Activated CD4-positive, alpha-beta T cell treated with anti-CD3 and anti-CD28 coated beads, Interleukin-2, Interleukin-4, amounts not matched to agents 100 ng/mL and 50 ng/mL, durations not matched to agents 16 hours and 8 hours (primary cell): ENCODE measurements at places on chromosomes 16 and 17.
A peak's percentile ranks its signal among the peaks of the same experiment; 100 is the strongest.

- no peak for DNase-seq
Observed at GRCh38 chr17:16818821-16819683, 129.0 kb downstream of the CCDC144A start.

DNA sequence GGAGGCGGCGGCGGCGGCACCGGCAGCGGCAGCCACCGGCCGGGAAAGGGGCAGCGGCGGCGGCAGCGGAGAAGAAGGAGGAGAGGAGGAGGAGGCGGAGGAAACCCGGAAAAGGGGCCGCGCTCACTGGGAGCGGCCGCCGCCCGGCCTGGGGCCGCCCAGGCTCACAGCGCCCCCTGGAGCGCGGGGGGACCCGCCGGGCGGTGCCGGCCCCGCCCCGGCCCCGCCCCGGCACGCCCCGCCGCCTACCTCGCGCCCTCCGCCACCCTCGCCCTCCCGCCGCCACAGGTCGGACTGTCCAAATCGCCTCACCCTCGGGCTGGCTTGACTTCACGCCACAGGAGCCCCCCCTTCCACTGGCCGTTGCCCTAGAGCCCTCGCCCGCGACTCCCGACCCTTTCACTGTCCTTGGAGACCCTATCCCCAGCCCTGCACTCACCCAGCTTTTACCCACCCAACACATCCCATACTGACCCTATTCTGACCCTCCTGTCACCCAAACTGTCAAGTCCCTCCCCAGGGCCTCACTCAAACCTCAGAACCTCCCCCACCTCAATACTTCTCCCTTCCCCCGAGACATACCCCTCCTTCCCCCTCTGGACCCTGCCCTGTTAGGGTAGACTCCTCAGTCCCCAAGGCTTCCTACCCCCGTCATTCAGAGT lies at the start of gene CSNK2A2:
Gene CSNK2A2 (minus strand): TSS at position 85 of the 662 bp plus-strand sequence. CDS start 370 bp downstream, outside the sequence.
- peak; percentile 71 for DNase-seq

GRCh38 chr16:52209227-52209626 lies 337.7 kb downstream of the TOX3 start:
- no peak for DNase-seq

- DNase-seq, result no peak
Observed at GRCh38 chr16:50322333-50322732, 46.5 kb downstream of the BRD7 start.

DNA sequence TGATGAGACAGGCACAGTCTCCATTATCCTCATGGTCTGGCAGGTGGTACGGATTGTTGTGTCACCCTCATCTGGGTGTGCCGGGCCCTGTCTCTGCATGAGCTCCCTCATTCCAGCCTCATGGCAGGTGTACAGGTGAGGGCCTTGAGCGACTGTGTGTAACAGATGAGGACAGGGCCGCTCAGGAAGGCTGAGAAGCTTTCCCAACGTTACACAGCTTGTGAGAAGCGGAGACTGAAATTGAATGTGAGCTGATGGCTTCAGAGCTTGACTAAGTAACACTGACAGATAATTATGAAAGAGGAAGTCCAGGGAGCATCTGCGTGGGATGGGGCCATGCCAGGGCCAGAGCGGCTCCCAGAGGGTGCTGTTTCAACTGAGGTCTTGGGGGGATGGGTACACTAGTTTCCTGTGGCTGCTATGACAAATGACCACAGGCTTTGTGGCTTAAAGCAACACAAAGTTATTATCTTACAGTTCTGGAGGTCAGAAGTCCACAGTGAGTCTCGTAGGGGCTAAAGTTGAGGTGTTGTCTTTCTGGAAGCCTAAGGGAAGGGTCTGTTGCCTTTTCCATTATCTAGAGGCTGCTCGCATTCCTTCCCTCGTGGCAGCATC lies 36.7 kb downstream of the CMIP start:
- peak; percentile 38 for DNase-seq

- DNase-seq, result no peak
Observed at GRCh38 chr16:67872131-67872630, 671 bp upstream of the EDC4 start.

DNA sequence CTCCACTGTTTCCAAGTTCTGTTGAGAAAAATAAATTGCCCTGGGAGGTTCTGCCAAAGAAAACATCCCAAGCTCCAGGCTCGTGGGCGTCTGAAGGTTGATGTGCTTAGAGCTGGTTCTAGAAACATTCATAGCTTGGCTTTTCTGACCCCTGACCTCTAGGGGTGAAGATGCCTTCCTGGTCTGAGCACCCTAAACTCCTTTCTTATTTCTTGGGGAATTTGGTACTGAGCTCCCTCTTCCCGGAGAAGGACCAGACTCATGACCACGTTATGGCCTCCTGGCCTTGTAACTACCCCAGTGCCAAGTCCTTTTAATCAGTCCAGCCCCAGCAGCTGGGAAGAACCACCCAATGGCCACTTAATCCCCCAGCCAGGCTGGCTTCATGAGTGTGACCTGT lies 66.4 kb downstream of the MYH11 start:
- DNase-seq, result no peak

GRCh38 chr17:45143767-45144198 lies 4.5 kb upstream of the HEXIM1 start:
- no peak for DNase-seq

DNA sequence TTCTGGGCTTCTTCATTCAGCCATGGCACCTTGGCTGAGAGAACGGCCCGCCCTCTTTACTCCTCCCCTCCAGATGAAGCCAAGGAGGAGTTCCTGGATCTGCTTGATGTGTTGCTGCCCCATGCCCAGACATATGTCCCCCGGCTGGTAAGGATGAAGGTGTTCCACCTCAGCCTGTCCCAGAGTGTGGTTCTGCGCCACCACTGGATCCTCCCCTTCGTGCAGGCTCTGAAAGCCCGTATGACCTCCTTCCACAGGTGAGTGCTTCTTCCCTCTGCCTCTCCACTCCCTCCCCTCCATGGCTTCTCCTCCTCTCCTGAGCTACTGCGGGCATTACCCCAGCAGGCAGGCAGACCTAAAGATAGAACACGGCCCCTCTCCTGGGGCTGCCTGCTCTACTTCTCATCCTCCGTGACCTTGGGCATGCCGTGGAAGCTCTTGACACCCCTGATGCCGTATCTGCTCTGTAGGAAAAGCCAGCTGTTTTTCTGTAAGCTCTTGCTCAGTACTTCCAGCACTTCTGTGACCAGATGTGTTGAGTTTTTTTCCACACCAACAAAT lies 8.7 kb downstream of the USB1 start:
- no peak for DNase-seq

GRCh38 chr16:15599303-15600070 lies 43.5 kb downstream of the MARF1 start:
- no peak for DNase-seq

- no peak for DNase-seq
Observed at GRCh38 chr16:78593352-78593751, 493.9 kb downstream of the WWOX start.

DNA sequence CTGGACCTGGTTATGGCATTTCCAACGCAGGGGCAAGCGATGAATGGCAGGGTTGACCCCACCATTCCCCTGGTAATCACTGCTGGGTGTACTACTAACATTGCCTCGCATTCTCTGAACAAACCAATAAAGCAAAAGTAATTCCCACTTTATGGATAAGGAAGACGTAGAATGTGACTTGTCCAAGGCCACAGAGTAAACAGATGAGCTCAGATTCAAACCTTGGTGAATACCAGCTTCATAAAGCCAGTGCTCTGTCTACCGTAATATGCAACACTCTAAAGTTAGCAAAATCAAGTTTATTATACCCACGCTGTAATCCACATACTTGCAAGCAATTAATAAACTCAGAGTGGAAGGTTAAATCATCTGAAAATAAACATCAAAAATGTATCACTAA lies 59.6 kb downstream of the ANKFY1 start:
- no peak for DNase-seq

- no peak for DNase-seq
Observed at GRCh38 chr17:67576471-67577115, 141.1 kb upstream of the NOL11 start.

GRCh38 chr16:54591816-54592246 lies 305.2 kb upstream of the IRX3 start:
- DNase-seq, result no peak

DNA sequence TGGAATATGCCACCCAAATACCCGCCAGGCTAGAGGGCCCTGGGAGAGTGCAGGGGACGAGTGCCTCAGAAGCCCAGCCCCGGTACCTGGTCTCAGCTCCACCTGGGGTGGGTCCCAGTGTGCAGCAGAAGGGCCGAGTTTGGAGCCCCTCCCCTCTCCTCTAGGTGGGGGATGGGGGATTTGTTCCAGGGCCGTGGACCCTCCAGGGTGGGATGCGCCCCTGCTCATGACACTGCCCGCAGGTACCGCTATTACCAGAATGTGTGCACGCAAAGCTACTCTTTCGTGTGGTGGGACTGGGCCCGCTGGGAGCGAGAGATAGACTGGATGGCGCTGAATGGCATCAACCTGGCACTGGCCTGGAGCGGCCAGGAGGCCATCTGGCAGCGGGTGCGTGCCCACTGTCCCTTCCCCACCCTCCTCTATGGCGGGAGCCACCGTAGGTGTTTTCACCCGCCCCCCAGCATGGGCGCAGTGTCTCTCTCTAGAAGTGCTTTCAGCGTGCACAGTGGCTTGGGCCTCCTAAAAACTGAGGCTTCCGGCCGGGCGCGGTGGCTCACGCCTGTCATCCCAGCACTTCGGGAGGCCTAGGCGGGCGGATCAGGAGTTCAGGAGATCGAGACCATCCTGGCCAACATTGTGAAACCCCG lies 1.2 kb downstream of the NAGLU start:
- DNase-seq, result no peak

GRCh38 chr17:31604936-31605335 lies 213.5 kb downstream of the RAB11FIP4 start:
- DNase-seq, result no peak

- no peak for DNase-seq
Observed at GRCh38 chr16:12147681-12148080, 171.1 kb downstream of the SNX29 start.

GRCh38 chr16:66337463-66338188 lies 28.9 kb upstream of the CDH5 start:
- DNase-seq, result no peak

DNA sequence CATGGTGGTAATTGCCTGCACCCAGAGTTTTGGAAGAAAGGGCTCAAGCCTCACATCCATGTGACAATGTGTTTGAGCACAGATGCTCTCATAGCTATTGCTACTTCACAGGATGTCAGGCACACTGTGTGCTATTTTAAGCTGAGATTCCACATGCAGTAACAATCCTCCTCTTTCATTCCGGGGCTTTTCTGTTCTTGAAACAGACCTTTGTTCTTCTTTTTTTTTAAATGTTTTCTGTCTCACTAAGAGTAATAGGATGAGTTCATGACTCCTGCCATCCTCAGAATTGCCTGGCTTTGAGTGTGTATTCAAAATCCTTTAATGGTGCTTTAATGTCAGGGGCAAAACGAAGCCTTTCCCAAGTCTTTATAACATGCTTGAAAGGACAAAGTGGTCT lies 198.9 kb downstream of the ABCC12 start:
- no peak for DNase-seq

GRCh38 chr17:63278728-63279442 lies 167.2 kb downstream of the CYB561 start:
- DNase-seq, result no peak

DNA sequence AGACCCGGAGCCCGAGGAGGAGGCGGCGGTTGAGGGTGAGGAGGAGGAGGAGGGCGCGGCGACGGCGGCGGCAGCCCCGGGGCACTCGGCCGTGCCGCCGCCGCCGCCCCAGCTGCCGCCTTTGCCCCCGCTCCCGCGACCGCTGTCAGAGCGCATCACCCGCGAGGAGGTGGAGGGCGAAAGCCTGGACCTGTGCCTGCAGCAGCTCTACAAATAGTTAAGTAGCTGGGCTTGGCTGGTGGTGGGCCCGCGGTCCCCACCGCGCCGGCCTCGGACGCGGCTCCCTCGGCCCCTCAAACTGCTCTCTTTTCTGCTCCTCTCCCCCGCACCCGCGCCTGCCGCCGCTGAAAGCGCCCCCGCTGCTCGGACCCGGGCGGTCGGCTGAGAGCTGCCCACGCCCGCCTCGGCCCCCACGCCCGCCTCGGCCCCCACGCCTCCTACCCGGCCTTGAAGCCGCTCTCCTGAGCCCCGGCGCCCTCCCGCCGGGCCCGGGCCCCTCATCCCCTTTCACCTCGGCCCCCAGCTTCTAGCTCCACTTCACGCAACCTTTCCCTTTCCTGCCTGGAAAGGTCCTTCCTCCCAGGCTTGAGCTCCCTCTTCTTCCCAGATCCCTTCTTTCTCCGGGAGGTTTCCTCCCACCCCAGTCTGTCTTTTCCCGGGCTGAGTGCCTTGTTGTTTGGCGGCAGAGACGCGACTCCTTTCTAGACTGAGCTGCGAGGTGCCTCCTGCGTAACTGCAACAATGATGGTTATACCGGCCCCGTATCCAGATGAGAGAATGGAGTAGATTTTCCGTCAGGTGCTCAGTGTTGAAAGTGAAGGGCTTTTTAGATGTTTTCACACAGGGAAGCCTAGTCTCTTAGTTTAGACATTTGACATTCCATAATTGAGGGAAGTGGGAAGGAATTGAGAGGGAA lies 850 bp downstream of the PPM1E start:
- no peak for DNase-seq

DNA sequence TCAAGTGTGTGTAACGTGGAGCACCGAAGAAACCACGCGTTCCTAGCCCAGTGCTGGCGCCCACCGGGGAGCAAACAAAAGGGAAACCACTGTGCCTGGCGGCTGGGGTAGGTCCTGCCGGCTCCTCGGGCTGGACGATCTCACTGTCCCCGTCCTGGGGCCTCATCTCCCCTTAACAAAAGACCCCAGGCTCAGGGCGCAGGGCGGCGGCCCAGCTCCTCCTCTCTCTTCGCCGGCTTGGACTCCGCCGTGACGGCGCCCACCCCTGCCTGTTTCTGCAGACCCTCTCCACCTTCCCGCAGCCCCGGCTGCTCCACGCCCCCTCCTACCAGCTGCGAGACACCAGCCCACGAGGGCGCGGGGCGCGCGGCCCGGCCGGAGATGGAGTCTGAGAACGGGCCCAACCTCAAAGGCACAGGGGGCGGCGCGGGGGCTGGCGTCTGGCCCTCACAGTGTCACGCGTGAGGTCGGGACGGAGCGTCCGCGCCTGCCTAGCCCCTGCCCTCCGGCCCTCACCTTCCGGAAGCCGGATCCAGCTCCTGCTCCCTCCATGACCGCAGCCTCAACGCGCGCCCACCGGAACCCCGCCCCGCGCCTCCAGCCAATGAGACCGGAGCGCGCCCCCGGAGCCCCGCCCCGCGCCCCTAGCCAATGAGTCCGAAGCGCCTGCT lies at the start of gene CENPX:
Gene CENPX (minus strand): TSS at position 569 of the 671 bp plus-strand sequence. CDS start 17 bp downstream, at position 552.
- DNase-seq, result no peak

DNA sequence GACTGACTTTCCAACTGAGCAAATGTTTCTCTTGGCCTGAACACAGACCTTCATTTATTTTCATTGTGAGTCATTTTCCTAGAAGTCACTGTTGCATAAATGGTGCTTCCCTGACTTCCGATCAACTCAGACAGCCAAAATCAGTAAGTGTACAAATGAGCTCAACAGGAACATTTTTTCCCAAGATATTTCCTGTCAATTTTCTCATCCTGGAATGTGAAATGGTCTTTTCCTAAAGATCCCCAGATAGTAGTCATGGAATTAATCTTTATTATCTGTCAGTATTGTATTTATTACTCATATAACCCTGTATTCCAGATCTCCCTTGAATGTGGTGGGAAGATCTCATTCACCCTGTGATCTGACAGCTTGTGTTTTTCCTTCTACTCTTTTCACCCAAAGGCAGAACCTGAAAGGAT lies 360.3 kb upstream of the KIF2B start:
- DNase-seq, result no peak

GRCh38 chr17:80272366-80272765 lies 11.7 kb downstream of the RNF213 start:
- no peak for DNase-seq

- no peak for DNase-seq
Observed at GRCh38 chr17:14513835-14514234, 213.0 kb downstream of the HS3ST3B1 start.

- no peak for DNase-seq
Observed at GRCh38 chr17:2090804-2091534, 36.1 kb downstream of the HIC1 start.

- no peak for DNase-seq
Observed at GRCh38 chr16:80028581-80029380, 428.2 kb upstream of the MAF start.
